ENCODE measurements at places on chromosomes 6 and 20.

DNA sequence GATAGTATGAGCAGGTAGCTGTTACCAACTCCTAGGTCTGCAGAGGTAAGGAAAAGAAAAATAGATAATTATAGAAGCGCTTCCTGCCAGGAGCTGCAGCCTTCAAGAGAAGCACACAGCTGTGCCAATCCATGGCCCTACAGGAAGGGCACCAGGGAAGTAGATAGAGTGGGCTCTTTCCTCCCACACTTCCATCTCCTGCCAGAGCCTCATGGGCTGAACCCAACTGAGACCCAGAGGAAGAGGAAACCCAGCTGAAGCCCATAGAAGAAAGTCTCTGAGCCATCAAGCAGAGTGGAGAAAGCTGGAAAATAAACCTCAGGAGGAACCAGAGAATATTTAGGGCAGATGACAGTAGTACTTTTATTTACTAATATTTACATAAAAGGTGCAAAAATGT is 146.7 kb upstream of the ATXN1 start:
- no peak for DNase-seq

GRCh38 chr6:143336446-143337152 is 113.9 kb downstream of the ADAT2 start:
- DNase-seq = no peak

- no peak for DNase-seq
These were observed 134.8 kb downstream of the PXDC1 start for GRCh38 chr6:3616565-3617176.

DNA sequence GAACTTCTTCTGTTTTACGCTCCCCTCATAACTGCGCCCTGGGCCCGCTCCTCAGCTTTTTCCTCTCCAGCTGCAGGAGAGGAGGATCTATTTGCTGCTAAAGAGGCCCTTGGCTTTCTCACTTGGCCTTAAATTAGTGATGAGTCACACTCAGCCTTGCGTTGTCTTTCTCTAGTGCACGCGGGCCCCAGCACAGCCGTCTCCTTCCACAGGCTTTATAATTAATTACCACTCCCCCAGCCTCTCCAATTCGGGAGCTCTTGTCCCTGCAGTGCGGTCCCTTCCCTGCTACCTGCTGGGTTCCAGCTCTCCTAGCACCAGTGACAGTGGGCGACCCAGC is 25.2 kb downstream of the PACSIN1 start:
- no peak for DNase-seq

- no peak for DNase-seq
These were observed 51.8 kb upstream of the SLCO4A1 start for GRCh38 chr20:62590309-62591121.

DNA sequence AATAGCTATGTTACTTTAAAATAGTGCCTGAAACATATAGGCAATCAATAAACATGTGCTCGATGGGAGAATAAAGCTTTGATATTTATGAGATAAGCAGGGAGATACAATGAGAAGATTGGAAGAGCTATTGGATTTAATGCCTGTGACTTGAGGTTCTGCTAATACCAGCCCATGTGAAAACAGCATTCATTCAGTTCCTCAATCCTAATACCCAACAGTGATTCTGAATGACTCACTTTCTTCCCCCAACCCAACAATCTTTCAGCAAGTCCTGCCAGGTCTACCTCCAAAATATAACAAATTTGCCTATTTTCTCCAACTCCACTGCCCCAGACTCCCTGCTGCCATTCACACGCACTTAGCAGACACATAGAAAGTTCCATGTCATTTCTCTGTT is 26.6 kb upstream of the KLHL31 start:
- DNase-seq = no peak

DNA sequence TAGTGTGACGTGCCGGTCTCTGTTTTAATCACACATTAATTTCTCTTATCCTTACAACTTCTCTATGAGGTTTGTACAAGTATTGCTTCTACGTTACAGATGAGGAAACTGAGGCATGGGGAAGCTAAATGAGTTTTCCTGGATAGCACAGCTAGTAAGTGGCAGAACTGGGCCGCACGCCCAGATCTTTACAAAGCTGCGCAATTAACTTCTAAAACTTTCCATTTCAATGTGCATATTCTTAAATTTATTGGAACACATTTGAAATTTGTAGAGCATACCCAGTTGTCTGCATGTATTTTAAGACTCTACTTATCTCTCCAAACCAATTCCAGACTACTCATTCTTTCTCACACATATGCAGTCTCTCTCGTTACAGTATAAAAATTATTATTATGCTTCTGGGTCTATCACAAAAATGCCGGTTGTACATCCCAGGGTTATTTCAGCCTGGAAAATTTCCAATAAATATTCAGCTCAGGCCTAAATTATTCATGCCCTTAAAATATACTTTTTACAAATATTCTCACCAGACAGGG is 10.2 kb upstream of the PERP start:
- no peak for DNase-seq

DNA sequence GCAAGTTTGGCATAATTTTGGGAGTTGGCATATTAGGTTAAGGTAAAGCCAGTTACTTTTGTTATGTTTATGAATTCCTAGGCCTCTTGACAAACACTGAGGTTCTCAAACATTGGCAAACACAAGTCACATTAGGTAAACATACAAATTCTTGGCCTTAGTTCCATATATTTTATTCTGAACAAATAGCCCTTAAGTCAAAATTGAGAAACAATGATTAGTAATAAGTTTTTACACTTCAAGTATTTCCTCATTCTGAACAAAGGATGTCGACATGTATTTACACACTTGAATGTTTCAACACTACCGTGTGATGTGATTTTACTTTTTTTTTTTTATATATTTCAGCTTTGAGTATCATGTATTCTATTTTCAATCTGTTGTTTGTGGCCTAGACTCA is 3.8 kb upstream of the ECHDC1 start:
- DNase-seq = no peak

- DNase-seq = no peak
These were observed 47.3 kb upstream of the FYN start for GRCh38 chr6:111920578-111920977.

DNA sequence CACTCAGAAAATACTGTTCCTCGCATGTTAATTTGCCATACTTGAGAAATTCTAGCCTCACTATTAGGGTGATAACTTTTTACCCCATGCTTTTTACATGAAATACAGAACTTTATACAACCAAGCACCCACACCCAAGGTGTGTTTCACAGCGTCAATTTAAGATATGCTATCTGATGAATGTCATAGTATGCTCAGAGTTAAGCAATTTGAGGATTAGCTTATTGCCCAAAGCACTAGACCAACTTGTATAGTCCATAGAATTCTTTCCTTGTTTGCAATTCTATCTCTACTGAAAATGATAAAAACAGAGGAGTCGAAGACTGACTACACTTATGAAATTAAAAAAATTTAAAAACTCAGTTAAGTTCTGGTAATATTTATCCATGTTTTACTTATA is 82.1 kb upstream of the CARMIL1 start:
- no peak for DNase-seq

DNA sequence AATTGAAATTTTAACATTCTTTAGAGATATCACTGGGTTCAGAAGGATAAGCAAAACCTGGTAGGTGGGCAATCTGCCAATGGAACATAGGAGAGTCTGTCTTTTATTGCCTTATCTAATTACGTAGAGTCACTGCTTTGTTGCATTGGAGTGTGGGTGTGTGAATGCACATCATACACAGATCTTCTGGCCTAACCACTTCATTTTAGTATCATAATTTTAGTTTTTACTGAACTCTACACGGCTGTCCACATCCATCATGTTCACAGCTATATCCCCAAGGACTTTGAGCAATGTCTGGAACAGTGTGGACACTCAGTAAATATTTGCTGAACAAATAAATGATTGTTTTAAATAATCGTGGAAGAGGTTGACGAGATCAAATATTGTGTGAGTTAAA is 104.6 kb upstream of the AKIRIN2 start:
- DNase-seq = no peak

- no peak for DNase-seq
These were observed 25.0 kb downstream of the FBXO5 start for GRCh38 chr6:152957796-152958195.

- DNase-seq = no peak
These were observed 93.4 kb downstream of the DACT2 start for GRCh38 chr6:168226061-168226752.

DNA sequence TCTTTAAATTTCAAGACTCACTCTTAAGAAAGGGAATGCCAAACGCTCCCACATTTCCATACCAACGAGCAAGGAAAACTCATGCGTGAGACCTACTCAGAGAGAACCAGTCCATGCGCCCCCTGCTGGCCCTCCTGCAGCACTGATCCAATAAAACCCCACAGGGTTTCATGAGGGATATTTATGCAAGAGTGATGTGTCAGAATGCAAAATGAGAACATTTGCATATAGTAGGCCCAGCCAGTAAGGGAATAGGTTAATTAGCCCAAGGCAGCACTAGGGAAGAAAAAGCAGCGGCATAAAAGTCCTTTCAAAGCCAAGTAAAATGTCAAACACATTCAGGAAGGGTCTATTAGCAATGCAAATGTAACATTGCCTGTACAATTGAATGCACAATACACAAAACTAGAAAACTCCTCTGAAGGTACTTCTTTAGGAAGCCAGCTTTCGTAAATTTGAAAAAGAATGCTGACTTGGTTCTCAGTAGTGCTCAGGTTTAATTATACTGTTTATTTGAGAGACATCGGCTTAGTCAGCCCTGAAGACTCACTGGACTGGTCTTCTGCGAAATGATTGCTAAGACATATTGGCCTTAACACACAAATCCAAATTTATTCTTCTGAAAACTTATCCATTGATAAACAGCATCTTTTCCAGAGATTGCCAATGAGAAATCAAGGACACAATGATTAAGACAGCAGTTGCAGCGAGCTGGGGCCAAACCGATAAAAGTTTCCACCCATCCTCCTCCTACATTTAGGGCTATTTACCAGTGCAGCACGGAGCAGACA is 93.2 kb downstream of the GMPR start:
- peak; percentile 52 for DNase-seq

GRCh38 chr6:90086517-90086916 is 192.2 kb downstream of the GJA10 start:
- no peak for DNase-seq

DNA sequence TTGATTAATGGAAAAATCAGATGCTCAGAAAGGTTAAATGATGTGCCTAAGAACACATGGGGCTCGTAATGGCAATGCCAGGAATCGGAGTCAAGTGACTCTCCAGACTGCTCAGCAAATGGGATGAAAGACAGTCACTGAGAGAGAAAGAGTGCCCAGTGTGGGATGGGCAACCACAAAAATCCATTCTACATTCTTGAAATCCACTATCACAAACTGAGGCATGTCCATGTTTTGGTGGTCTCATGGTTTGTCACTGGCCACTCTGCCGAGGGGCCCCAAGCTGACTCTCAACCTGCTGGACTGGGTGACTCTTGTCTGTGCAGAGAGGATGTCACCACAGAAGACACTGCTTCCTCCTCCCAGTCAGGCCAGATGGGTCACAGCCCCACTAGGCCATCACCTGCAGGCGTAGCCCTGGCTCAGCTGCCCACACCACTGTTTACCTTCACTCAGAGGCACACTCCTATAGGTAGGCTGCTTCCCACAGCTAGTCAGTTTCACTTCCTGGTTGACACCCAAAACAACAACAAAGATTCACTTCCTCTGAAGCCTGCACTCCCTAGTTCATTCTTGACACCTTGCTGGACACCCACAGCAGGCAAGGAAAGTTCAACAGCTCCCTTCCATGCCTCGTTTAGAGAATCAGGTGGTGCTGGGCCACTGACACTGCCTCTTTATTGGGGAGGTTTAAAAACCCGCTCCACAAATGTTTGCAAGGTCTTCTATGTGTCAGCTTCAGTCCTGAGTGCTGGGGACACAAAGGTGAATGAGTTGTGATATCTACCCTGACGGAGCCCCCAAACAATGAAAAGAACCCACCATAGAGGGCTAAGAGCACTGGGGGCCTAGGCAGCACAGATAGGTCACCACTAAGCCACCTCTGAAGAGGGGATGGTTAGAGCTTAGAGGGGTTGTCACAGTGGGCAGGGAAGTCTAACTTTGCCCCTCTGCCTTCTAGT is 21.7 kb downstream of the MAP1LC3A start:
- DNase-seq = no peak

DNA sequence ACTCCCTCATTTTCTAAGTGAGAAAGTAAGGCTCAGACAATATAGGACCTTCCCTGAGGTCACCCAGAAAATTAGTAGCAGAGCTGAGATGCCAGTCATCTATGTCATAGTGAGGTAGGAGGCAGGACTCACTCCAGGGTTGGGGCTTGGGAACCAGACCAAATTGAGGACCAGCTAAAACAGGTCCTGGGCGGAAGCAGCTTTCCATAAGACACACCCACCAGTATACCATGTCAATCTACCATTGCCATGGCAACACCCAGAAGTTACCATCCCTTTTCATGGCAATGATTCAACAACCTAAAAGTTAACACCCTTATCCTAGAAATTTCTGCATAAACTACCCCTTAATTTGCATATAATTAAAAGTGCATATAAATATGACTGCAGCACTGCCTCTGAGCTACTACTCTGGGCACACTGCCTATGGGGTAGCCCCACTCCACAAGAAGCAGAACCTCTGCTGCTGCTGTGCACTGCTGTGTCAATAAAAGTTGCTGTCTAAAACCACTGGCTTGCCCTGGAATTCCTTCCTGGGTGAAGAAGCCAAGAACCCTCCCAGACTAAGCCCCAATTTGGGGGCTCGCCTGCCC is 30.3 kb upstream of the OCSTAMP start:
- no peak for DNase-seq

GRCh38 chr6:11009353-11009752 is 34.8 kb downstream of the ELOVL2 start:
- DNase-seq = no peak

GRCh38 chr6:43665376-43665775 is 20.5 kb downstream of the RSPH9 start:
- DNase-seq = no peak

DNA sequence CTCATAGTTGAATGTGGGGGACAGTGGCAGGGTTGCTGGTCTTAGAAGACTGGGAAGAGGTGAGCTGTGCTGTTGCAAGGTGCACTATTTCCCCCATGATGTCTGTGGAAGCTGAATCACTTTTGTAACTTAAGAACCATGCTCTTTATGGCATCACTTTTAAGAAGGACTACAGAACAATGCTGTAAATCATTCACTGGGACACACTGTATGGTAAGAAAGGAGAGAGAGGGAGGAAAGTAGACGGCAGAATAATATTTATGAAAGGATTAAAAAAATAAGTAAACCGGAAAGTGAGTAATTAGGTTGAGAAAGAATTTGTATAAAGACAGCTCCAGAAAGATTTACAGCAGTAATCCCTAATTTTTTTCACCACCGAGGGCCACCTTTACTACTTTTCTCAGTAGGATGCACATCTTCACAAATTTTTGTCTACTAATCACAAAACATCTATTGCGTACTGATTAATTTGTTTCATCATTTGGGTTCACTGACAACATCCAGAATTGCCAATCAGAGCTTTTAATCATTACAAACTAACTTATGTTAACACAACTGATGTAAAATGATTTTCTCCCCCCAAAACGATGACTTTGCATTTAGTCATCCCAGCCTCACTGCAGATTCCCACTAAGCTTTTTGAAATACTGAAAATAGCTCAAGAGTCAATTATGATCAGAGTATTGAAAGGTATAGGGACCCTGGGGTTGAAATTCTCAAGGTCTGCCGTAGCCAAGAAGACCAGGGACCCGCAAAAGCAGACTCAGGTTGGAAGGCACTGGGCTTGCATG is 560.7 kb upstream of the NOX3 start:
- no peak for DNase-seq
